Stimulated activated naive B cell treated with anti-CD40 and anti-IgM and Interleukin-4, amounts not matched to agents 10 μg/mL and 1 μg/mL and 100 μg/mL, for 72 hours (primary cell): ENCODE measurements at places on chromosomes 2 and 18.

DNA sequence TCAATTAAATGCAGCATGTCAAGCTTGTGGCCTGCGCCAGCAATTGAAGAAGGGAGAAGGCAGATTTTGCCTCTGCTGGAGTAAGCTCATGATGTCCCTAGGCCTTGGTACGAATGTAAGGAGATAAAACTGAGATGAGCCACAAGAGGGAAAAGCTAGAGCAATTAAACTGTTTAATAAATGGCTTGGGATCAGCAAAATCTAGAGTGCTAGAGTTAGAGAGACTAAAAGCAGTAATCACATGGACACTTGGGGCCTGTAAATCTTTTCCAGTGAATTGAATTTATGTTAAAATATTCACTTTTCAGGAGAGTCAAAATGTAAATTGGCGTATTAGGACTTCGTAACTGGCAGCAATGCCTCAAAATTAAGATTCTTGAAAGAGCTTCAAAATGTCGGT, 86.2 kb downstream of the CDK15 start:
- DNase-seq = no peak

GRCh38 chr2:112194028-112194427, 55.8 kb downstream of the FBLN7 start:
- no peak for DNase-seq

DNA sequence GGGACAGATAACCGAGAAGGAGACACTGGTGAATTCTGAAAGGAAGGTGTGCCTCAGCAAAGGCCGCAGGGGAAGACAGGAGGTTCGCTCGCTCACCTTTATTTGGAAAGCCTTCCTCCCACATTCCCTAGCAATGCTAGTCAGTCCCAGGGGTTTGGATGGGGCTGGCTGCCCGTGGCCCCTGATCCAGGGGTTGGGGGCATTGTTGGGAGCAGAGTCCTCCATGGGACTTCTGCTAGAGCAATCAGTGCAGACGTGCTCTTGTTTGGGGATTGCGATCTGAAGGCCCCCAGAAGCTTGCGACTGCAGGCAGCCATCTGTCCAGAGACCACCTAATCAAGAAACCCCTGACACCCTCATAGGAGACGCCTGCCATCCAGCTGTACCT, 6.0 kb upstream of the CYP27C1 start:
- no peak for DNase-seq

- DNase-seq = no peak
These were observed 178.3 kb upstream of the DSEL start for GRCh38 chr18:67694787-67695186.

- DNase-seq = no peak
These were observed 20.4 kb upstream of the FSHR start for GRCh38 chr2:49174750-49175149.

- DNase-seq = no peak
These were observed 94.1 kb upstream of the THOC1 start for GRCh38 chr18:361941-362310.
